ENCODE measurements at places on chromosomes 11 and 22.

GRCh38 chr11:133153031-133153430 lies 379.3 kb downstream of the OPCML start:
- no peaks in the 10 kb centered on the region for H3K4me1 ChIP-seq
- H3K36me3 ChIP-seq, result no peaks in the 10 kb centered on the region
- no peak overlapping the region for H3K27ac ChIP-seq
- DNase-seq, result no peak

DNA sequence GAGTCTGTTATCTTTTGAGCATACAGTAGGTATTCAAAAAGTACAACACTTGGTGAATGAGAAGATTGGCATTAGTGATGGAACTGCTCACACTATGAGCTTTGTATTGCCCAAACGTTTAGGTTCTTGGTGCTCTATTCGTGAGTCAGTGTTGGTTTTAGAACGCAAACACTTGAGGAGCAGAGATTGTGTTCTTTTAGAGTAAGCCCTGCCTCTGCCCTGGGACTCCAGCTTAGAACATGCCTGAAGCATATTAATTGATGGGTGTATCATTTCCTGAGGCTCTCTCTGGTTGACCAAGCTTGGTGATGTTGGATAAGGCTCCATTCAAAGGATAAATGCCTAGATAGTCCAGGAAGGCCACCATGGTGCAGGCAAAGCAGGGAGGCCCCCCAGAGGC lies 10.9 kb downstream of the MTNR1B start:
- H3K27me3 ChIP-seq, result no peaks in the 10 kb centered on the region
- no peaks in the 10 kb centered on the region for H3K4me1 ChIP-seq
- no peak overlapping the region for H3K4me3 ChIP-seq
- DNase-seq, result no peak
- H3K27ac ChIP-seq, result no peak overlapping the region

DNA sequence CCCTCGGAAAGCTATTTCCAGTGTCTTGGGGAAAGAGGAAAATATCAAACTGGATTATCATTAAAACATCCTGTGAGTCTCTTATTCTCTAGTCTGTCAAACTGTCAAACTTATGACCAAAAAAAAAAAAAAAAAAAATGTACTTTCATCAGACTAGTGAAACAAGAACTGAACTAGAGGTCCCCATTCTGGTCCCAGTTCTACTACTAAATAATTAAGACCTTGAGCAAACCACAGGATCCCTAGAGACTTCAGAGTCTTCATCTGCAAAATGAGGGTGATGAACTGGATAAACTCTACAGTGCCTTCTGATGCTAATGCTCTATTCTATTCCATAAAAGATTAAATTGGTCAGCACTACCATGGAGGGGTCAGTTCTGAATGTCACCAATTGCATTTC lies 105.8 kb downstream of the SERGEF start:
- H3K27ac ChIP-seq, result no peak overlapping the region
- H3K4me1 ChIP-seq, result no peaks in the 10 kb centered on the region
- DNase-seq, result no peak
- no peaks in the 10 kb centered on the region for H3K27me3 ChIP-seq

DNA sequence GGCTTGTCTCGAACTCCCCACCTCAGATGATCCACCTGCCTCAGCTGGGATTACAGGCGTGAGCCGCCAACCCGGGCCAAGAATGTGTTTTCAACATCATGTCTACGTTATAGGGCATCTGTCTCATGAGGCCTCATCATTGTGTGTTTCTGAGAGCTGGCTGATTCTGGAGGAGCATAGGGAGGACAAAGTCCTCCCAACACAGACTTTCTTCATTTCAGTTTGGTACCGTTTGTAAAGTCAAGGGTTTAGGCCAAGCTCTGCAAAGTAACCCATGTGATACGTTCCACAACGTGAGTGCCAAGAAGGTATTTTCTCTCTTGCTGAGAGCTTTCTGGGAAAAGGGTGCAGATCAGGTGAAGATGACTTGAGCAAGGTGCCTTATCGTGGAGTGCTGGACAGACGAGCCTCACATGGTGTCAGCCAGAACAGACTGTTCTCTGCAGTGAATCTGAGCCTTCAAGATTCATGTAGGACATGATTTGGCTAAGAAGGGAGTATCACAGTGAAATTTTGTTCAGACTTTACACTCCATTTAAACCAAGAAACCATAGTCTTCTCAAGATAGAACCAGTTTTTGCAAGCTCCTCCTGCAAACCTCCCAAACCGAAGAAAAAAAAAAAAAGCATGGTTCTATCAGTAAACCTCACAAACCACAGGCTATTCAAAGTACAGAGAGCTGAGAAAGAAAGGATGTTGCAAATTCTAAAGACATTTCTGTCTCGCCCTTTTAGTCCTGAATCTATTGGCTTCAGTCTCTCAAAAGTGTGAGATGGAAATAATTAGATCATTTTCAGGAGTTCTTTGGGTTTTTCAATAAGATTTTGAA lies 71.7 kb downstream of the DBX1 start:
- no peak overlapping the region for H3K4me3 ChIP-seq
- H3K4me1 ChIP-seq, result peaks cover 4% of the 10 kb centered on the region
- no peak for DNase-seq
- H3K27me3 ChIP-seq, result no peaks in the 10 kb centered on the region
- H3K36me3 ChIP-seq, result no peaks in the 10 kb centered on the region

- no peak for DNase-seq
- H3K27me3 ChIP-seq, result no peaks in the 10 kb centered on the region
- peak overlapping the region; percentile 79 for H3K4me3 ChIP-seq
- peak overlapping the region; percentile 95 for H3K27ac ChIP-seq
- peaks cover 15% of the 10 kb centered on the region for H3K4me1 ChIP-seq
- no peaks in the 10 kb centered on the region for H3K36me3 ChIP-seq
These were observed 1.6 kb downstream of the TCP11L1 start for GRCh38 chr11:33040862-33041453.
